Activated T-cell treated with anti-CD3 and anti-CD28 coated beads, Interleukin-2, amount 50 U/mL, for 24 hours (primary cell): ENCODE measurements at places on chromosomes 7 and 10.

DNA sequence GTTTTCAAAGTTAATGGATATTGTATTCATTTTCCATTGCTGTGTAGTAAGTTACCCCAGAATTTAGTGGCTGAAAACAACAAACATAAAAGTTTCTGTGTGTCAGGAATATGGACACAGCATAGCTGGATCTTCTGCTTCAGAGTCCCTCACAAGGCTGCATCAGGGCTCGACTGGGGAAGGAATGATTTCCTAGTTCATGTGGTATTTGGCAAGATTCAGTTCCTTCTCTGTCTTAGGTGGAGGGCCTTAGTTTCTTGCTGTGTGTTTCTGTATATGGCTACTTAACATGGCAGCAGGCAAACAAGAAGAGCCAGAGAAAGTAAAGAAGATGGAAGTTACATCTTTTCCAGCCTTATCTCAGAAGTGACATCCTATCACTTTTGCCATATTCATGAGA is 51.1 kb downstream of the TPST1 start:
- no peak overlapping the region for H3K27ac ChIP-seq
- H3K36me3 ChIP-seq: no peaks in the 10 kb centered on the region
- no peaks in the 10 kb centered on the region for H3K4me1 ChIP-seq
- DNase-seq: no peak
- no peaks in the 10 kb centered on the region for H3K27me3 ChIP-seq

DNA sequence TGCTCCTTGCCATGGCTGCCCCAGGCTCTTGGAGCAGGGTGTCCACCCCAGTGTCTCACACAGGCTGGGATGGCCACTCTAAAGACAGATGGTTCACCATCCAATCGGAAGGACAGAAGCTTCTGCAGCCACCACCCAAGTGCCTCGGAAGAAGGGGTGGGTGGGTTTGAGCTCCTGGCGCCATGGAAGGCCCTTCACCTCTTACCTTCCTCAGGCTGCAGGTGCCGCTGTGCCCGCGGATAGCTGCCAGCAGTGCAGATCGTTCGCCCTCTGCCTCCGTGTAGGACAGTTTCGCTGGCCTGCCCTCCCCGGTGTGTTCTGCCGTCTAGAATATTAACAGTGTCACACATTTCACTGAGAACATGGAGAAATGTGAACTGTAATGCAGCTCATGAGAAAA is 243.6 kb upstream of the GRB10 start:
- no peaks in the 10 kb centered on the region for H3K27me3 ChIP-seq
- H3K4me1 ChIP-seq: no peaks in the 10 kb centered on the region
- DNase-seq: no peak
- H3K36me3 ChIP-seq: no peaks in the 10 kb centered on the region

GRCh38 chr10:15863733-15864132 is 3.4 kb upstream of the MINDY3 start:
- peaks cover 11% of the 10 kb centered on the region for H3K4me1 ChIP-seq
- no peak overlapping the region for H3K27ac ChIP-seq
- H3K36me3 ChIP-seq: peaks cover 17% of the 10 kb centered on the region

DNA sequence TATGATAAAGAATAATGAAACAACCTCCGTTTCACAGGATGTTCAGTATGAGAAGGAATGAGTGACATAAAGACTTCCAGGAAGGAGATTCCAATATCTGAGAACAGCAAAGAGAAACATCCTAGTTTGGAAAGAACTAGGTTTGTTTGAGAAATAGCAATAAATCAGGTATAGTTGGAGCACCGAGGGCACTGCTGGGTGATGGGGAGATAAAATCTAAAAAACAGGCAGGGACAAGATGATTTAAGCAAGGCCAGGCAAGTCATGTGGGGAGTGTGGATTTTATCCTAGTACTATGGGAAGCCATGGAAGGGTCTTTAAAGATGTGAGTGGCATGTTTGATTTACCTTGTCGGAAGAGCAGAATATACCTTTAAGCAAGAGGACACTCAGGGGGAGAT is 169.7 kb downstream of the SPAG6 start:
- no peaks in the 10 kb centered on the region for H3K36me3 ChIP-seq
- no peaks in the 10 kb centered on the region for H3K4me1 ChIP-seq
- no peak overlapping the region for H3K27ac ChIP-seq

GRCh38 chr7:128876586-128876977 is 13.9 kb downstream of the ATP6V1F start:
- H3K4me1 ChIP-seq: no peaks in the 10 kb centered on the region
- H3K36me3 ChIP-seq: no peaks in the 10 kb centered on the region
- H3K4me3 ChIP-seq: no peak overlapping the region
- no peak for DNase-seq
- H3K27me3 ChIP-seq: no peaks in the 10 kb centered on the region

DNA sequence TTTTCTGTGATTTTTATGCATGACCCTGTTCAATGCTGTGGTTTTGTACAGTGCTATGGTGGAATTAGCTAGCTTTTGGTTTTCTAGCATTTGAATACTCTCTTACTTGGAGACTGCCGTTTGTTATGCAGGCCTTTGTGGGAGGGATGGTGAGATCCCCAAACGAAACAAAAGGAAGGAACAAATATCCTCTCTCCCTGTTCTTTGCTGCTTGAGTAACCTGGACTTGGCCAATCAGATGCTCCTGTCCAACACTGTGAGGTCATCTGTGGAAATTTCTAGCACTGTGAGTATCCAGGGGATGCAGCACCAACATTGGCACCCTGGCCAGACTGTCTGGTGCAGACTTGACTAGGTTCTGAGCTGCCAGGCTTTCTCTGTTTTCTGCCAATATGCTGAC is 314.4 kb downstream of the ANKRD30A start:
- no peak overlapping the region for H3K4me3 ChIP-seq
- no peak for DNase-seq
- H3K4me1 ChIP-seq: no peaks in the 10 kb centered on the region
- H3K27ac ChIP-seq: no peak overlapping the region

GRCh38 chr10:100004805-100005510 is 4.8 kb downstream of the DNMBP start:
- peaks cover 39% of the 10 kb centered on the region for H3K4me1 ChIP-seq
- H3K27ac ChIP-seq: no peak overlapping the region
- DNase-seq: no peak
- H3K4me3 ChIP-seq: no peak overlapping the region
